Kidney glomerular epithelial cell (primary cell): ENCODE measurements at places on chromosomes 1 and 21.

DNA sequence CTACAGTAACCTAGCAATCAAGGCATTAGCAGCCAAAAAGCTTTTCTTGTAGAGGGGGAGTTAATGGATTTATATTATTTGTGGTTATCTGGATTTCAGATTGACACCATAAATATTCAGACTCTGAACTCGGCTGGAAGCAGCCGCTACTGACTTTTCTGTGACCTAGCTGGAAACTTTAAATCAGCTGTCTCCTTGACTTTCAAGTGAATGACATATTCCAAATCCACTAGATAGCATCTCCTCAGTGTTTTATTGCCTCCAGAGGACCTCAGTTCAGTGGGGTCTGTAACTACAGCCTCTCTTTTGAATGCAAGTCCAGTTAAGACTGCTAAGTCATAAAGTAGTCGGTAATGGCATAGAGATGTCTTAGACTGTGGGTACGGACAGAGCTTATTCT, 448.5 kb downstream of the NUF2 start:
- DNase-seq: no peak

GRCh38 chr1:218917656-218918055, 256.0 kb upstream of the LYPLAL1 start:
- DNase-seq: no peak

GRCh38 chr1:6502000-6502891, 10.8 kb upstream of the PLEKHG5 start:
- DNase-seq: no peak

GRCh38 chr1:156848461-156849150, 10.3 kb downstream of the INSRR start:
- no peak for DNase-seq

- peak; percentile 59 for DNase-seq
Measured at GRCh38 chr1:30748699-30749401, 8.7 kb downstream of the LAPTM5 start.

- DNase-seq: no peak
Measured at GRCh38 chr1:107196973-107197562, 56.2 kb downstream of the NTNG1 start.

DNA sequence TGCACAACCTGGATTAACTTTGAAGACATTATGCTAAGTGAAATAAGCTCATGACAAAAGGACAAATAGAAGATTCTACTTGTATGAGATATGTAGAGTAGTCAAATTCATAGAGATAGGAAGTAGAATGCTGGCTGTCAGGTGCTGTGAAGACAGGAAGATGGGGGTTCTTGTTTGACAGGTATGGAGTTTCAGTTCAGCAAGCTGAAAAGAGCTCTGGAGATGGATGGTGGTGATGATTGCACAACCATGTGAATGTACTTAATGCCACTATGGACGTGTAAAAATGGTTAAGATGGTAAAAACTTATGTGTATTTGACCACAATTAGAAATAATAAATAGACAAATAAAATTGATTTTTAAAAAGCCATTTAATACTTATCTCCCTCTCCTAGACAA, 169.8 kb upstream of the DUSP10 start:
- no peak for DNase-seq

- DNase-seq: no peak
Measured at GRCh38 chr1:192747943-192748342, 60.9 kb upstream of the RGS2 start.

DNA sequence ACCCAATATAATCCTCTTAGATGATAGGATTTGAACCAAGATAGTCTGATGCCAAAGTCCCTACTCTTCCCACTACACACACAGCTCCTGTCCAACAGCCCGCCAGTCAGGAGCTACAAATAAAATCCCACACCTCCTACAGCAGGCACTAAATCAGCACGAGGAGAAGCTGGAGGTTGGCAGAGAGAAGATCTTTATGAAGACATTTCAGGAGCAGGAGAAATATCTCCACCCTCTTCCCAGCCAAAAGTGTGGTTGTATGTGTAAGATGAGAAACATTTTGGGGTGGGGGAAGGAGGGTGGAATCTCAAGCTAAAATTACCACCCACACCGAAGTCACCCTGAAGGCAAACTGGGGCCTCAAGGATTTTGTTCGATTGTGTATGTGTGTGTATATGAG, 54.5 kb downstream of the PLXNA2 start:
- no peak for DNase-seq

DNA sequence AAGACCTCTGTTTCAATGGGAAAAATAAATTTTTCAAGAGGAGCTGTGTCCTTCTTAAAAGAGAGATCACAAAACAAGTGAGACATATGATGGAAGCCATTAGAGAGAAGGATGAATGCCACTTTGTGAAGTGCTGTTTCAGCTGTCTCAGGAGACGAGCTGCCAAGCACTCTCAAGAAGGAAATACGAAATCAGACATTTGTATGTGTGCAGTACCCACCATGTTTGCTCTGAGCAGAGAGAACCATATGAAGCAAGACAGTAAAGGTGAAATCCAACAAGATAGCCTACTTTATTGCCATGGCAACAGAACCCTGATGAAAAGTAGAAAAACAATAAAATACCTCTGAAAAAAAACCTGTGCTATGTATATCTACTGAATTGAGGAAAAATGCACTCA, 168.1 kb downstream of the AMY1C start:
- DNase-seq: no peak

DNA sequence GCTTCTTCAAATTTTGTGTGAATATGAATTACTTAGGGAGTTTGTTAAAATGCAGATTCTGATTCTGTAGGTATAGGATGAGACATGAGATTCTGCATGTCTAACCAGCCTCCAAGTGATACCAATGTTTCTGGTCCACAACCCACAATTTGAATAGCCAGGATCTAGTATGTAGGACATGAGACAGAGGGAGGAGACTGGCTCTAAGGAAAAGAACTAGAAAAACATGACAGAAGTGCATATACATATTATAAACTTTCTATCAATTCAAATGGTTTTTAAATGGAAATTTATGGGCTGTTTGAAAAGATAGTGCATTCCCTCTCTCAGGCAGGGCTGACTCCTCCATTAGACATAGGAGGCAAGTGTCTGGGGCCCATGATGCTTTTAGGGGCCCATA, 33.9 kb upstream of the NPL start:
- DNase-seq: no peak

GRCh38 chr1:237910834-237911233, 20.1 kb upstream of the ZP4 start:
- DNase-seq: no peak

- DNase-seq: no peak
Measured at GRCh38 chr1:108592030-108592759, 32.3 kb downstream of the EEIG2 start.

- DNase-seq: no peak
Measured at GRCh38 chr1:67342076-67342890, 34.6 kb downstream of the IL12RB2 start.

GRCh38 chr1:202165267-202165941, 5.0 kb upstream of the PTPN7 start:
- DNase-seq: no peak

- no peak for DNase-seq
Measured at GRCh38 chr1:18090636-18091035, 17.0 kb upstream of the IGSF21 start.

DNA sequence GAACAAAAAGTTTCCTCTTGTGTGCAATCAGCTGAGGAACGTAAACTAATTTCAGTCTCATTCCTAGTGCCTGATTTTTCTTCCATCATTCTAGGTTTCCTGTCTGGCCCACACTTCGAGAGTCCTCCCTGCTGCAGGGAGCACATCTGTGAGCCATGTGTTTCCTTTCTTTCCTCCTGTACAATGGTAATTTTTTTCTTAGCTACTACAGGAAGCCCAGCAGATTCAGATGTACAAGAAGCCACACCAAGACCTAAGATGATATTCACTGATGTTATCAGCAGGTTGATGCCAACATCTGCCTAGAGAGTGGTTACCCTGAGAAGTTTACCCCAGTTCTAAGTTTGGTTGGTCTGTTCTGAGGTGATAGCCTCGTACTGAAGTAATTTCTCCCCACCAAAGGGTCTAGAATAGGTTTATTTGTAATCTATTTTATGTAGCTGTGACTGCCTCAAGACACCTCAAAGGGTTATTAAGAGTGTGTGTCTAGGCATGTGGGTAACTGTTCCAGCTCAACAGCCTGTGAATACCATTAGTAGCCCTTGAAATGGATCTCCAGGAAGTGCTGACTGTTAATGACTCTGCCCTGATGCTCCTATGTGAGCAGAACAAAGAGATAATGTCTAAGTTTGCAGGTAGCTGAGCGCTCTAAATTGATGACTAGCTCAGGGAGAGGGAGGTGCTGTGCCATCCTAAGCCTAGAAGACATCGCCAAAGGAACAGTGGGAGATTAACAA, 31.7 kb upstream of the CLDN14 start:
- DNase-seq: no peak

- no peak for DNase-seq
Measured at GRCh38 chr1:65818966-65819365, 26.3 kb downstream of the PDE4B start.

- peak; percentile 87 for DNase-seq
Measured at GRCh38 chr1:200738327-200738948, at the start of gene CAMSAP2. Gene CAMSAP2, plus strand, starts transcription at chr1:200738893. Its CDS starts 935 bp downstream, at chr1:200739828.

GRCh38 chr1:157113106-157113505, 13.5 kb upstream of the ETV3L start:
- no peak for DNase-seq

DNA sequence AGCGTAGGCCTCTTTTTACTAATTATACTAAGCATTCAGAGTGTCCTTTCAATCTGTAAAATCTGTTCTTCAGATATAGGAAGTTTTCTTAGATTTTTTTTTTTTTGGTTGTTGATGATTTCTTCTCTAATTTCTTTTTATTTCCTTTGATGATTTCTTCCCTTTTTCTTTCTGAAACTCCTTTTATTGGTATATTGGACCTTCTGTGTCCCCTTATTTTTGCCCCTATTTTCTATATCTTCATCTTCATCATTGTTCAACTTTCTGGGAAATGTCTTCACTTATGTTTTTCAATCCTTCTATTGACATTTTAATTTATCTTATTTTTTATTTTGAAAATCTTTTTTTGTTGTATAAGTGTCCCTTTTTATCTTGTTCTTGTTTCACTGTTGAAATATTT, 17.2 kb upstream of the SYT14 start:
- no peak for DNase-seq

DNA sequence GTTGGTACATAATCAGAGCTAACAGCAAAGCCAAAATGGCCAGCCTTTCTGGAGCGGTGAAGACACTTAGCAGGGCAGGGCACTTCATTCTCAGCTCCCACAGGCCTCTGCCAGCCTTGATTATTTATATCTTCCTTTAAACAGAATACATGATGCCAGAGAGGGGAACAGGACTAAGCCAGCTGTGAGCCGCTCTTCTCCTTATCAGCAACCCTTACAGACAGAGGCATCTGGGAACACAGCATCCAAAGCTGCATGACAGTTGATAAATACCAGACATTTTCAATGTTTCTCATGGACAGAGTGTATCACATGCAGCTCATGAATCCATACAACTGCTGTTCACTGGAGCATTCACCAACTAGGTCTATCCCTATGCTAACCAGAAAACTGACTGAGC, 29.1 kb downstream of the DNAJC11 start:
- no peak for DNase-seq

DNA sequence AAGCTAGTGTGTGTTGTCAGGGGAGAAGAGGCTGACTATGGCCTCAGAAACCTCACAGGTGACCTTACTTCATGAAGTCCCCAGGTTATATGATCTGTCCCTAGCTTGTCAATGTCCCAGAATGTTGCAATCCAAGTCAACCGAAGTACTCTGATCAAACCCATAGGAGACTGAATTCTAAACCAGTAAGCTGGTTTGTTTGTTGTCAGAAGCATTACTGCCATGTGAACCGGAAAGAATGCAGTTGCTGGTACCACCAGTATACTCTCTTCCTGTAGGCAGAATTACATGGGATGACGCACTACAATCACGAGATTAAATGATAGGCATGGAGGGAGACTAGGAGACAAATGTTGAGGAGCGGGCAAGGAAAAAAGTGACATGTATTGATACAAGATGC, 26.1 kb upstream of the MAN1A2 start:
- no peak for DNase-seq

- no peak for DNase-seq
Measured at GRCh38 chr1:175402336-175402735, 209.8 kb upstream of the KIAA0040 start.

- no peak for DNase-seq
Measured at GRCh38 chr1:89724369-89725010, 91.6 kb downstream of the LRRC8C start.

DNA sequence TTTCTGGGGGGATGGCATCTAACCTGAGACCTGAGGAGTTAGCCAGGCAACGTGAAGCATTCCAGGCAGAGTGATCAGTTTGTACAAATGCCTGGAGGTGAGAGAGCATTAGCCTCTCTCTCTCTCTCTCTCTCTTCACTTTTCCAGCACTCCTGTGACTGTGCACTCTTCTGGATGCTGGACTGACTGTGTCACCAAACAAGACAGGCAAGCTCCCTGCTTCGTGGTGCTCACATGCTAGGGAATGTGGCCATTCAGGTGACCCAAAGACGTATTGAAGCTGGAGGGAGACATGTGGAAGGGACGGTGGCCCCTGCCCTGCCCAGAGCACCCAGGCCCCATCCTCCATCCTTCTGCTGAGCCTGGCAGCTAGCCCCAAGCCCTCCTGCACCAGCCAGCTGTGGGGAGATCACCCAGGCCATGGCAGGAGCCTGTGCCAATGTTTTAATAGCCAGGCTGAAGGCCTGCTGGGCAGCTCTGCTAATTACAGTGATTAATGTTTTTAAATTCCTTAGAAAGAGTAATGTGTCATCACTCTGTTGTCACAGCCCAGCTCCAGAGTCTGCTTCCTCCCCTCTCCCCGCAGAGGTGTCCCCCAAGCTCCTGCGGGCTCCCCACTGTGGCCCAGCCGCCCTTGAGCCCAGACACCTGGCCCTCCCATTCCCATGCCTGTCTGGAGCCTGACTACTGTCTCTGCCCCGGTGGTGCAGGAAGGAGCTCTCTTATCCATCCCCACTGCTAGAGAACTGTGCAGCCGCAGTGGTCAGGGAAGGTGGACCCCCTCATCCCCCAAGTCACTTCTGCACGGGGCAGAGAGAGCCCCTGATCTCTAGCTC, 48.9 kb downstream of the UBIAD1 start:
- DNase-seq: no peak

- DNase-seq: no peak
Measured at GRCh38 chr1:119081700-119082099, 58.8 kb downstream of the WARS2 start.

DNA sequence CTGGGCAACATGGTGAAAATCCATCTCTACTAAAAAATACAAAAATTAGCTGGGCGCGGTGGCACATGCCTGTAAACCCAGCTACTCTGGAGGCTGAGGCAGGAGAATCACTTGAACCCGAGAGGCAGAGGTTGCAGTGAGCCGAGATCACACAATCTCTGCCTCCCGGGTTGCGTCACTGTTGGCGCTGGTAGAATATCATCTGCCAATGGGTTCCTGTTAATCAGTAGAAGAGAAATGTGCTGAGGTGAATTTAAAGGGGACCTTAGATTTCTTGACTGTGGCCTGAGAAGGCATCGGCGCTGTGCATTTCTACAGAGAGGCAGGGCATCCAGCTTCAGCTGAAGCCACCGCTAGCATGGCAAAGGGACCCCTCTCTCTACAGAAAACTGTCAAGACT, 68.0 kb downstream of the TGFB2 start:
- DNase-seq: no peak
